AML-193 (cell line): ENCODE measurements at places on chromosomes 1 and 21.

DNA sequence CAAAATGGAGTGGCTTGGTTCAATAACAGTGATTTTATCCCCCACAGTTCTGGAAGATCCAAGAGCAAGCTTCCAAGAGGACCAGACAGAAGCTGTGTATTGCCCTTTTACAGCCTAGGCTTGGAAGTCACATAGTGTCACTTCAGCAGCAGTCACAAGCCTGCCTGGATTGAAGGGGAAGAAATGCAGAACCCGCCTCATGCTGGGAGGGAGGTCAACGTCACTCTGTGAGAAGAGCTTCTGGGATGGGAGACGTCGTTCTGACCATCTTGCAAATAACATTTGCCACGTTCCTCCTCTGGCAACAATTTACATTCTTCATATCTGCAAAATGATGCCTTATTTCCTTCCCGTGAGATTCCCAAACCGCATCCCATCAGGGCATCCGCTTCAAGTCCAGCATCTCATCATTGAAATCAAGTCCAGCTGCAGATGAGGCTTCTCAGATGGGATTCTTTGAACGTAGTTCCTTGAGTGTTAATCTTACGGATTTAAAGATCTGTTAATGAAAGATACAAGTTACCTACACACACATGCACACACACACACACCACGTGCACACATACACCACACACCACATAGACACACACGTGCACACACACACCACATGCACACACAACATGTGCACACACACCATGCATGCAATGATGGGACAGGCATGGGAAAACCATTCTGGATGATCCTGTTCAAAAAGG lies 23.9 kb upstream of the KIF1B start:
- no peak for DNase-seq

DNA sequence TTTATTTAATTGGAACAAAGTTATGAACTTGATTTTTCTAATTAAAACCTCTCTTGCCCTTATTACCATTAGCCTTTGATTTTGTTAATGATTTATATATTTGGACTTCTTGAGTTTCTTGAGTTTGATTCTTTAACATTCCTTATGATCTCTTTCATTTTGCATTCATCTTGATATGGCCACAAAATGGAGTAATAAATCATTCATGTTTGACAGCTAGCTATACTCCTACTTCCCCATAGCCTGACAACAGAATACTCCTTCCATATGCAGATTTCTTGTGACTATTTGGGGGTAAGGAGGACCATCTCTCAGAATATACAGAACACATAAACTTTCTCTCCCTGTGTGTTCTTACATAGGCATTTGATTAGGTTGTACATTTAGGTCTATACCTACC lies 119.6 kb downstream of the SYT14 start:
- DNase-seq, result no peak

DNA sequence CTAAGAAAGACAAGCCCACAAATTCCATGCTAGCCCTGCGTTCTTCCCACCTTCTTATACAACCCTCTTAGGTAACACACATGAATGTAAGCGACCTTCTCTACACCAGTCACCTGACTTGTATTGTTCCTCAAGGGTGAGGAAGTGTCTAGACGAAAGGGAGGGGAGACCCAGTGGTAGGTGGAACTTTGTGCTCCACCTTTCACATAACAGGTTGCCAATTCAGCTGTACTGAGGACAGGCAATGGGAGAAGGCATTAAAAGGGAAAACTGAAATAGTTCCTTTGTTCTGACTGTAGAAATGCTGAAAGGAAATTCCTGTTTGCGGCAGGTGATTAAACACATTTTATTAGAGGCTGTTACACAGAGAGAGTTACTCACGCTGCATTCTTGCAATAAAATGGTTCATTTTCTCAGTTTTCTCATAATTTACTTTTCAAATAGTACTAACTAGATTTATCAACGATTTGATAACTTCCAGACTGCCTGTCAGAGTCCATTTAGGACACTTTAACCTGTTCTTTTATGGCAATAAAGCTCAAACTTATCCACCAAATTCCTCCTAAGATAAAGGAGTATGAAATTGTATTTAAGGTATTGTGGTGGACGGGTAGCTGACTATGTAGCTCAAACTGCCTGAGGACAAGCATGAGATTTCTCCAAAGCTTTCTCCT lies 17.8 kb upstream of the CHRM3 start:
- no peak for DNase-seq

GRCh38 chr1:160050619-160051018 lies 18.8 kb upstream of the PIGM start:
- no peak for DNase-seq

DNA sequence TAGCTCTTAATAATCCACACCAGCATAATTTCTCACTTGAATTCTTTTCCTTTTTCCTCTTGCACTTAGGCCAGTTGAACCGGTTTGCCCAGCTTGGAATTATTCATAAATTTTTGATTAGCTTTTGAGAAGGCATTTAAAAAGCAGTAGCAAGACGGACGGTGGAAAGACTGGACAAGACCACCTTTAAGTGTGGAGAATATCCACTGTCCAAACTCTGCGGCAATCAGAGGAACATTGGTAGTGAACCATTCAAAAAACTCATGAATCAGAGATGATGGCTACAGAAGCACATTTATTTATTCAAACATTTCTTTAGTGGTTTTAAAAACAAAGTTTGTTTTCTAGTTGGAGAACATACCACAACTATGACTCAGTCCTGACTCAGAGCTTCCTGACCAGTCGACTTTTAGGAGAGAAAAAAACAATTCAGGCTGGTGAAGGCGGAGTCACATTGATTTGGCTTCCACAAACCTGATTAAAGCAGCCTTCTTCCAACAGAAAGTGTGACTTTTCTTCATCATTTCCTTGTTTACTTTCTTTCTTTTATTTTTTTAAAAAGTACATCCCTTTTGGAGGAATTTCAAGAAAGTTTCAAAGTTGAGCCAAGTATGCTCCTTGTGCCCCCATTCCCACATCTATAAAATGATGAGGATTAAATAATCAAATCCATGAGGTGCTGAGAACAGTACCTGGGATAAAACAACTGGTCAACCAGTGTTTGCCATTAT lies 128.8 kb downstream of the ADSS2 start:
- DNase-seq, result peak; percentile 43

- DNase-seq, result no peak
These were observed 9.4 kb downstream of the FCAMR start for GRCh38 chr1:206960676-206961386.
